ENCODE measurements at places on chromosomes 5 and 9.

DNA sequence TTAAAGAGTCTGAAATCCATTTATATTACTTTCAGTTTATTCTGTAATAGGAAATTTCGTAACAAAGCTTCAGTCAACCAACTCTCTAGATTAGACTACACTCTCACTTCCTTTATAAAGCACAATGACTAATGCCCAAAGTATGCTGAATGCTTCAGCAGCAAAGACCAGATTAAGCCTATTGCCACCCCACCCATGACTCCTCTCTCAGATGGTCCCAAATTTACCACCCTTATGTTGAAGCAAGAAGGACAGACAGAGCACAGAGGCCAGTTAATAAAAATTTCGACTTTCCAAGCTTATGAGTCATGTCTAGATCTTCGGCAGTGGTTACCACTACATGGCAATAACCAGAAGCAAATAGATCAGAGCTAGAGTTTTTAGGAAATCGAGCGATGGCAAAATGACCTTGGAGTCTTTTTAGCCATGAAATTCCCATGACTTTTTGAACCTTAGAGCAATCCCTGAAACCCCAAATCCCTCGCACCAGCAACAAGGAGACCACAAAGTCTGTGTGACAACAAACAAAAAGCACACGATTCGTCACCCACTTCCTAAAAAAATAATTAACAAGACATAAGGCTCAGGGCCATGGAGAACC is 287.8 kb upstream of the RASA1 start:
- no peak for DNase-seq

GRCh38 chr5:80707645-80708044 is 52.9 kb upstream of the DHFR start:
- no peak for DNase-seq

GRCh38 chr5:54867310-54867944 is 118.0 kb downstream of the ESM1 start:
- no peak for DNase-seq

DNA sequence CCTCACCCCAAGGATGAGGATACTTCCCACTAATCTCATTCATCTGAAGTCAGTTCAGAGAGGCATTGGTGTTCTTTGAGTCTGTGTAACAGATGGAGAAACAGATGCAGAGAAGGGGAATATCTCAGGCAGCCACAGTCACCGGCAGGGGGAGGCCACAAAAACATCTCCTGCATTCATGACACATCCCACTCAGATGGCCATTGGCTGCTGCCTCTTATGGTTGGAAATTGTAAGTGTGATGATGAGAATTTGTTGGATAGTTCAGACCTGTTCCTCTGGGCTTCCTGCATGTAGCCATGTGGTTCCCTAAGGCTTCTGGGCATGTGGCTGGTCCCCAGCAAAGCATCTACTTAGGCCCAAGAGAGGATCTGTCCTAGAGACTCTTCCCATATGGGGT is 45.9 kb upstream of the GABRP start:
- no peak for DNase-seq

GRCh38 chr5:99019812-99020697 is 91.2 kb upstream of the CHD1 start:
- no peak for DNase-seq

DNA sequence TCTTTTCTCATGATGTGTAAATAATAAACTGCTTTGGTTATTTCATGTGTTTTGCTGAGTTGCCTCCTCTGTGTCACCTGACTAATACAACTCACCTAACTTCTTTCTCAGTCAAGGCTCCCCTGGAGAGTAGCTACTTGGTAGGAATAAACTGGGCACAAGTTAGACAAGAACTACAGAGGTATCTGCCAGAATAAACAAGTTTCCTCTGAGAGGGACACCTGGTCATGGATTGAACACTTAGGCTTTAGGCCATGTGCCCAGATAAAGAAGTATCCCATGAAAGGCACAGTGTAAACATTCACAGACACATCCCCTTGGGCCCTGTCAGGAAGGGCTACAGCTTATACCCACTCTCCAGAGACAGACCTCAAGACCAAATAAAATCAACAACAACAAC is 532.5 kb downstream of the KIF4B start:
- DNase-seq = no peak
